Mesangial cell (primary cell): ENCODE measurements at places on chromosomes 3 and 15. TPM values are rescaled to one million over a fixed set of nuclear protein-coding genes. Genes with fewer than 3 reads are reported as not detected.

Gene GOLGA6D
- total RNA-seq = not detected in 2 replicates

Gene SLC25A36
- total RNA-seq = 24.1 and 46.4 TPM in 2 replicates

Gene SOX2
- total RNA-seq = not detected in 2 replicates

Gene WDR93
- 0.16 and 0.25 TPM in 2 replicates for total RNA-seq

Gene MCTP2
- 4.4 and 6.3 TPM in 2 replicates for total RNA-seq

Gene IL16
- not detected in 2 replicates for total RNA-seq

Gene ITIH1
- total RNA-seq = not detected in 2 replicates
